ENCODE measurements at places on chromosomes 1 and 21.
A peak's percentile ranks its signal among the peaks of the same experiment; 100 is the strongest.

DNA sequence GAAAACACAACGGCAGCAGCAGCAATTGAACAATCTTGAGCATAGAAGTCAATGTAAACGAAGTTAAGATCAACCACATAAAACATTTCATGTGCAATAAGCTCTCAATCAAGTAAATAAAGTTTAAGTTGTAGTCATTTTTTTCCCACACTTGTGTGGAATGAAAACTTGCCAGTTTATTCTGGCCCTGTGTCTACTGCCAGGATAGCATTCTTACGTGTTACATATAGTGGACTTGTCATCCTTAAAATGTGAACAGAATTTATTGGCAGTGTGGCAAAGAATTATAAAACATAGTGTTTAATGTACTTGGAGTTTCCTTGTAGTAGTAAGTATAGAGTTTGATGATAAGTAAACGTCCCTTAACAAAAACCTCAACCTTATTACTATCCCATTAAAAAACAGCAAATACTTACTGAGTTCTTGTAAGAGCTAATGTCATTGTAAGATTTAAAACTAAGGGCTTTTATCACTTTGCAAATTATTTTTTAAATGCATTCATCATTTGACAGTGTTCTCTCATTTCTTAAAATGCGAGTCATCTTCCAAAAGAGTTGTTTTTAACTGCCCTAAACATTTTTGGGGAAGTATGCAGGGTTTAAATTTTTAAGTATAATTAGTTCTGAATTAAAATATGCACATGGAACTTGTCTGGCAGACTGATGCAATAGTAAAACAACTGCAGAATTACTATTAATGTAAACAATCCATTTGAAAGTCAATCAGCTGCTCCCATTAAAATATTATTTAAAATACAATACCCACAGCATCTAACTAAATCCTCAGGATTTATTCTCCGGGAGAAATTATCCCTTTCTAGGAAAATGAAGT is 7.9 kb downstream of the COX20 start:
- DNase-seq: no peak

DNA sequence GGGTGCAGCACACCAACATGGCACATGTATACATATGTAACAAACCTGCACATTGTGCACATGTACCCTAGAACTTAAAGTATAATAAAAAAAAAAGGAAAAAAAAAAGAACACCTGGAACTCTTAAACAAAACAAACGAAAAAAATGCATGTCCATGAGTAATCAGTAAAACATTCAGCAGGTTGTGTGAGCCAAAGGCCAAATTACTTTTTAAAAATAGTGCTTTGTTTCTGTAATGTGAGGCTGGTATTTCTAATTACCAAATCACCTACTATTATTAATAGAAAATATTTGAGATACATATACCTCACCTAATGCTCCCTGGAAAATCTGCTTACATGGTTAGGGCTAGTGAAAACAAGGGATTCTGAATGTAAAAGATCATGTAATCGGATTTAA is 294.4 kb upstream of the NR5A2 start:
- no peak for DNase-seq

DNA sequence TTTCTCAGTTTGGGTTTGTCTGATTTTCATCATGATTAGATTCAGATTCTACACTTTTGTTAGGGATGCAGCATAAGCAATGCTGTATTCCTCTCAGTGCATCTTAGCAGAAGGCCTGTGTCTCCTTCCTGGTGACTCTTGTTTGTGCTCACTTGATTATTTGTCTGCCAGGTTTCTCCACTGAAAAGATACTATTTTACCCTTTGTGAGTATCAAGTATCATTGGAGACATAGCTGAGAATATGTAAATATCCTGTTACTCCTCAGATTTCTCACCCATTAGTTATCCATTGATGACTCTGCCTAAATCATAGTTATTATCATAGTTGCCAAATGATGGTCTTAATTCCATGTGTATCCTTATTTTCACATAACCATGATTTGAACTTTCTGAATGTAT is 148.5 kb downstream of the POU2F1 start:
- DNase-seq: no peak

GRCh38 chr1:99647490-99647889 is 1.6 kb downstream of the PALMD start:
- DNase-seq: no peak

DNA sequence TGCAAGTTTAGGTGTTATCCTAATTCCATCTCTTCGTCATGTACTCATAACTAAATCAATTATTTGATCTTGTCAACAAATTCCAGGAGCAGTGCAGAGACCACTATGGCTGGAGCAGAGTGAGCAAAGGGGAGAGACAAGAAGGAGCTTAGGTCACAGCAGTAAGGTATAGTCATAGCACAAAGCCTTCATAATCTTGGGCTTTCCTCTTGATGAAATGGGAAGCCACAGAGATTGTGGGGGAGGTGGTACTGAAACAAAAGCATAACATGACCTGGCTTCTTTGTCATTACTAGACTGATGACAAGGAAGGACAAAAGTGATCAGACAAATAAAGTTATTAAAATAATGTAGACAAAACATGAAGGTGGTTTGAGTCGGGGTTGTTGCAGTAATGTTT is 60.1 kb upstream of the PTGS2 start:
- DNase-seq: no peak

DNA sequence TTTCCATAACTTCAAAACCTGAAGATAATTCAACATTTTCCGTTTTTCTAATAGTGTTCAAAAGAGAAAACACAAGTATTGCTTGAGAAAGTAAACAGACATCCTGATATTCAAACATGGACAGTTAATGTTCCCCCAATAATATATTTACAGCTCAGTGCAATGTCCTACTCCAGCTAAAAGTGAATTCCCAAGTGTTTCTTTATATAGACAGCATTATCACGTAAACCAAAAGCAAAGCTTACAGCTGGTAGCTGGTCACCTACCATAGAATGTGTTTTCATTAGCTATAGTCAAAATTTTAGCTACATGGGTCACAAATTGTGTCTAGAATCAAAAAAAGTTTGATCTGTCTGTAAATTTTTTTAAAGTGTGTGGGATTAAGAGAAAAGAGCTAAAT is 34.9 kb downstream of the WLS start:
- DNase-seq: no peak

DNA sequence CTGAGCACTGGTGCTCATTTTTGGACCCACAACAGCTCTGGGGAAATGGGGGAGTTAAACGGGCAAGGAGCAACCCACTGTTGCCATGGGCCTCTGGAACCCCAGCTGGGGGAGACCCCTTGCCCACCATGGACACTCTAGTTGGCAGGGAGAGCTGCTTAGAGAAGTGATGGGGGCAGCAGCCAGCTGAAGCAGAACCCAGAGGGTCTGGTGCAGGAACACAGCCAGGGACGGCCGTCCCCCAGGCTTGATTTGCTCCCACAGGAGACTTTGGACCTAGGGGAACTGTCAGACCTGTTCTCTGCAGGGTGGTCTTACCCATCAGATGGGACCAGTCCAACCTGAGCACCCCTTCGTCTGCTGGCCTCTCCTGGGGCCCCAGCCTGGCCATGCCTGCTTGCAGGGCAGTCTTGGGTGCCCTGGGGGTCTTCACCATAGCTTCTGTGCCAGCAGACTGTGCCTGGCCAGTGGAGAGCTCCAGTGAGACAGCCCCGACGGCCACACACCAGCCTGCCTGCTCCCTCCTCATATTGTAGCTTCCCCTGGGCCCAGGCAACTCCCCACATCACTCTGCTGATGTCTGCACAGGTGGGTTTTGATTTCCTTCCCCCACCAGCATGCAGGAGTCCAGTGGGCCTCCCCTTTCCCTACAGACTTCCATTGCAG is 11.3 kb downstream of the SPATC1L start:
- DNase-seq: no peak

GRCh38 chr1:31775210-31775999 is 11.3 kb upstream of the ADGRB2 start:
- no peak for DNase-seq

GRCh38 chr1:116775116-116775752 is 21.0 kb downstream of the CD2 start:
- no peak for DNase-seq

- no peak for DNase-seq
These were observed 130.4 kb downstream of the HS2ST1 start for GRCh38 chr1:87044840-87045239.

DNA sequence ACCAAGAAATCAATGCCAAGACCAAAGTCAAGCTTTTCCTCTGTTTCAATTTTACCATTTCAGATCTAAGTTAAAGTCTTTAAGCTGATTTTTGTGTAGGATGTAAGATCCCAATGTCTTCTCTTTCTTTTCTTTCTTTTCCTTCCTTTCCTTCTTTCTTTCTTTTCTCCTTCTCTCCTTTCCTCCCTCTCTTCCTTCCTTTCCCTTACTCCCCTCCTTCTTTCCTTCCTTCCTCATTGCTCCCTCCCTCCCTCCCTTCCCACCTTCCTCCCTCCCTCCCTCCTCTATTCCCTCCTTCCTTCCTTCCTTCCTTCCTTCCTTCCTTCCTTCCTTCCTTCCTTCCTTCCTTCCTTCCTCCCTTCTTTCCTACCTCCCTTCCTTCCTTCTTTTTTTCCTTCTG is 197.5 kb downstream of the KCNT2 start:
- no peak for DNase-seq

- DNase-seq: no peak
These were observed 789 bp upstream of the S100A14 start for GRCh38 chr1:153616917-153617311.

DNA sequence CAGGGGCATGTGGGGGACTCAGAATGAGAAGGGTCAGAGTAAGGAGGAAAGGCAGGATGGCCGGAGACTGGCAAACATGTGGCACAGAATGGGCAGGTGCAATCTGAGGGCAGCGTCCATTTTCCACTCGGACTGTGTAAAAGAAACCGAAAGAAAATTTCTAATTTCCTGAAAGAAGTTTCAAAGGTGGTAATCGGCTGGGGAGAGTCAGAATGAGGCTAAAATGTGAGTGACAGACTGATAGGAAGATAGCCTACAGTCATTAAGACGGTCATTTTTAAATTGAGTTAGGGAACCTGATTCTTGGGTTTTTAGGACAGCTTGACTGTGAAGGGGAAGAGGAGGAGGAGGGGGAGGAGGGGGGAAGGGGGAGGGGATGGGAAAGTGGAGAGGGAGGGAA is 23.6 kb downstream of the COA6 start:
- no peak for DNase-seq

DNA sequence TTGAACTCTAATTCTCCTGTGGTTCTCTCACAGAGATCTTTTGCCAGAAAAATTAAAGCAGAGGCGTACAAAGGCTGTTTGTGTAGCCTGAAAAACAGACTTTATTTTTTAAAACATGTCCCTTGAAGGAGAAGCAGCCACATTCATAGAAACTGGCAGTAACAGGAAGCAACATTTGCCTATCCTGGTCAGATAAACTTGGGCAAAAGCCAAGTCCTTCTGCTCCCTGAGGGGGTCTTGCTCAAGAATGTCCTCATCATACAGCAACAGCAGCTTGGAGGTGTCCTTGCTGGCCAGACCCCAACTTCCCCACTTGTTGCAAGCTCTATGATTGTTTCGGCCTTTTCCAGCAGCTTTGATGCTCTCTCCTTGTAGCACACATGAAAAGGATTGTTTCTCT is 36.3 kb downstream of the MSTO1 start:
- DNase-seq: no peak

- DNase-seq: no peak
These were observed 325.1 kb downstream of the CAMTA1 start for GRCh38 chr1:7110321-7110720.

GRCh38 chr1:156608036-156608674 is 6.9 kb upstream of the GPATCH4 start:
- peak; percentile 36 for DNase-seq

GRCh38 chr1:55156608-55157007 is 58.6 kb downstream of the USP24 start:
- no peak for DNase-seq

DNA sequence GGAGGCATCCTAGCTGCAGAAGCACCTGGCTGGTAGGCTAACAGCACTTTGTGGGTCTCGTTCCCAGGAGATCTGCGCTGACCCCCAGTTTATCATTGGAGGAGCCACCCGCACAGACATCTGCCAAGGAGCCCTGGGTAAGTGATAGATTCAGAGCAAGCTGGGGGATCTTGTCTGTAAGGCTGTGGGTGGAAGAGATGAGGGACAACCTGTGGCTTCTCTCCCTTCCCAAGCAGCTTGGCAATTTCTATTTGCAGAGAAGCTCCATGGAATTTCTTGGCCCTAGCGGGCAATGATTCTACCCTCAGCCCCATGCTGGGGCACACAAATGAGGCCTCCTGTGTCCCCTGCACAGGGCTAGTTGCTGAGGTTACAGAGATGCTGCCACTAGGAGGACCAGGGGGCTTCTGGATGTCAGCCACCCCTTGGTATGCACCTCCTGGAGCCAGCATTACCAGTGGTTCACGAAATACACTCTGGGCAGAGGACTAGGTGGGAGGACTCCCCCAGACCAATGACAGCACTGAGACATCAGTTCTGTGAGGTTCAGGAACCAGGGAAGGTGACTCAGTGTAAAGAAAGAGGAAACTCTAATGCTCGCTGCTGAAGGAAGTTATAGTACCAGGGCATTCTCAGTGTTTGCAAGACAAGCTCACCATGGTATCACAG is 5.5 kb downstream of the CAPN2 start:
- DNase-seq: no peak

GRCh38 chr1:115977499-115978258 is 1.4 kb downstream of the SLC22A15 start:
- no peak for DNase-seq

DNA sequence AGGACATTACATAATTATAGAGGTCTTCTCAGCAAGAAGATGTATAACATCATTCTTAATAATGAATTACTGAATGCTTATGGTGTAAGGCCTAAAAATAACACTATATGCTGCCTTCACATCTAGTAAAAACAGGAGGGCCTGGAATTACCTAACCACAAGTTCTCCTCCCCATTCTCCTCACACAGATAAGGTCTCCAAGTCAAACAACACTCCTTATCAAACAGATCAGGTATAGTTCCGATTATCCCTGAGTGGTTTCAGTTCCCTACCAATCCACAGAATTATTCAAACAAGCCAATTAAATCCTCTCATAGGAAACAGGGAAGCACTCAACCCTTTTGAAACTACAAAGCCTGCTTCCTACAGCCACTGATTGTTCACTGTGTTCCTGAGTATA is 4.0 kb upstream of the AGBL4 start:
- DNase-seq: no peak

GRCh38 chr1:188420177-188420576 is 1591.4 kb downstream of the PLA2G4A start:
- no peak for DNase-seq

GRCh38 chr1:77994117-77994705 is 10.5 kb upstream of the DNAJB4 start:
- no peak for DNase-seq

GRCh38 chr1:212430955-212431394 is 1.7 kb upstream of the NENF start:
- no peak for DNase-seq
